RWPE1 (cell line): ENCODE measurements at places on chromosomes 7 and 10.

GRCh38 chr10:14654821-14655382, 119.8 kb downstream of the FAM107B start:
- no peak for DNase-seq

- no peak for DNase-seq
Observed at GRCh38 chr10:52276986-52277385, 37.1 kb upstream of the DKK1 start.

GRCh38 chr7:149878523-149878921, 4.8 kb downstream of the ATP6V0E2 start:
- no peak for DNase-seq

- no peak for DNase-seq
Observed at GRCh38 chr7:40077849-40078248, 56.6 kb downstream of the MPLKIP start.

DNA sequence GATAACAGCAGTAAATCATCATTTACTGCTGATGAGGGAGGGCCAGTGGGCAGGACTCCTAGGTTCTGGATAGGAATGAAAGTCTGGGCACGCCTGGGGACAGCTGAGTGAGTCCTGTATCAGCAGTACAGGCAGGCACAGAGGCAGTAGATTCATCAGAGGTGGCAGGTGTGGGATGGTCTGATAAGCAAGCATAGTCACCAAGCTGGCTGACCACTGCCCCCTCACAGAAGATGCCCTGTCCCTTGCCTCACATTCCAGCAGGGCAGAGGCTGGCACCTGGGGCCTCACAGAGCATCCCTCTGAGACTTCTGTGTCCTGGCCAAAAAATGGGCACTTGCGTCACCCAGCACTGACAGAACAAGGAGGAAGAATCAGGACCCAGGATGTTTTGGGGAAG, 23.2 kb upstream of the ACSM6 start:
- DNase-seq = no peak

DNA sequence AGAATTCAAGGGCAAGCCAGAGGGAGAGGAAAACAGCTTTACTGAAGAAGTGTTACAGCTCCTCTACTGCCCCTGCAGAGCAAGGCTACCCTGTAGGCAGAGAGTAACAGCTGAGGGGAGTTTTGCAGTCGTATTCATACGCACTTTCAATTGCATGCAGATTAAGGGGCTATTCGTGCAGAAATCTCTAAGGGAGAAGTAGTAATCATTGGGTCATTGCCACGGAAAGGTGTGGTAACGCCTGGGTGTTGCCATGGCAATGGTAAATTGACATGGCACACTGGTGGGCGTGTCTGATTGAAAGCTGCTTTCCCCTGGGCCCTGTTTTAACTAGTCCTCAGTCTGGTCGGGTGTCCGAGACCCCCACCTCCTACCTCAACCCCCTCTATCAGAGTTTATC, 227.2 kb downstream of the NSUN6 start:
- DNase-seq = no peak

GRCh38 chr7:155860461-155860839, 48.2 kb upstream of the SHH start:
- DNase-seq = no peak

GRCh38 chr10:16519908-16520861, 1.5 kb downstream of the C1QL3 start:
- DNase-seq = no peak

DNA sequence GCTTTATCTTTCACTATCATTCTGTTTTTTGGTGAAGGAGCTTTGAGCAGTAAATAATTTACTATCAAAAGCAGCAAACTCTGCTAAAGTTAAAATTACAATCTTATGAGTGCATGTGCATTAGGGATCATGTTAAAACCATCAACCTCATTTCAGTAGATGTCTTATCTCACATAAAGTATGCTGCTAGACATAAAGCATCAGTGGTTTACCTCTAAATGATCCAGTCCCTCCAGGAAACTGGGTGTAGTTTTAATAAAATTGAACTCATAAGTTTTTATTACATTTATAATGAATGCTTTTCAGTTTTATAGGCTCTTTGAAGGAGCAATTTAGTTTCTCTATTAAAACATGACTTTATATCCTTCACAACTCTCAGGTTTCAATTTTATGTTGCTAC, 108.7 kb downstream of the LRRN3 start:
- DNase-seq = no peak

DNA sequence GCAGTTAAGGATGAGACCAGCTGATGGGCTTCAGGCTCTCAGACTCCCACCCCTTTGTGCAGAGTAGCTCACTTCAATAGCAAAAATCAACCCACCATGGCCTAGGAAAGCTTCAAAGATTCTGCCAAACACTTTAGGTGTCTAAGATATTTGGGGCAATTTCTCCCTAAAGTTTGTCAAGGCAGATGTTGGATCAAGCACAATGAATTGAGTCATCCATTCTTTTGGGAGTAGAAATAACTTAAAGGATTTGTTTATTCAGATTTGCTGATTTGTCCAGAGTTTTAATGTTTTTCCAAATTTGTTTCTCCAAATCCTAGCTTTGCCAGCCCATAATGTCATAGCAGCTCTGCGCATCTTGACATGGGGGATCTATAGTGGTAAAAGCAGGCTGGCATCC, 855.1 kb downstream of the LRMDA start:
- DNase-seq = no peak

- DNase-seq = no peak
Observed at GRCh38 chr7:96161897-96162296, 160.0 kb downstream of the SLC25A13 start.

DNA sequence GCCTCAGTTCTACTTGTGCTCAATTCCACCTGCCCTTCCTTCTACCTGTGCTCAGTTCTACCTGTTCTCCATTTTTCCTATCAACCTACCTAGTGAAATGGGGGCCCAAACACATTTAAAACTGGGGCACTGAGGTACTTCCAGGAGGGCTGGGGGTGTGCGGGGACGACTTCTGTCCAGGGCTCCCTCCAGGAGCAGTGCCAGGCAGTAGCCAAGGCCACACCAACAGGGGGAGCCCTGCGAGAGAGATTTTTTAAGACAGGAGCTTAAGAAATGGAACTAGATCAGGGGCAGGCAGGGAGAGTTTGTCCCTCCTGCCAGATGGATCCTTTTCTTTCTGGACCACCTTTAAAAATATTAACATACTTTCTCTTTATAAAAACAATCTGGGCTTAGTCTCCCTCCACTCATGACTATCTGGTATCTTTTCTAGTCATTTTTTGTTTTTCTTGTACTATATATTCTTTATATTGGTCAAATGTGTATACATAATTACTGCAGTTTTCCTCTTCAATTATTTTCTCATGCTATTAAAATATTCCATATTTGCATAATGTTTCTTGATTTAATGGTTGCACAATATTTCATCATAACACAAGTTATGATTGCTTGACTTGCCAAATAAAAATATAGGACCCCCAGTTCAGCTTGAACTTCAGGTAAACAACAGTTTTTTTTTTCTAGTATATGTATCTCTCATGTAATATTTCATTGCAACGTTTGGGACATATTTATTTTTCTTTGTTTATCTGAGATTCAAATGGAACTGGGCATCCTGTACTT, 47.3 kb upstream of the INSYN2A start:
- DNase-seq = peak; percentile 51

DNA sequence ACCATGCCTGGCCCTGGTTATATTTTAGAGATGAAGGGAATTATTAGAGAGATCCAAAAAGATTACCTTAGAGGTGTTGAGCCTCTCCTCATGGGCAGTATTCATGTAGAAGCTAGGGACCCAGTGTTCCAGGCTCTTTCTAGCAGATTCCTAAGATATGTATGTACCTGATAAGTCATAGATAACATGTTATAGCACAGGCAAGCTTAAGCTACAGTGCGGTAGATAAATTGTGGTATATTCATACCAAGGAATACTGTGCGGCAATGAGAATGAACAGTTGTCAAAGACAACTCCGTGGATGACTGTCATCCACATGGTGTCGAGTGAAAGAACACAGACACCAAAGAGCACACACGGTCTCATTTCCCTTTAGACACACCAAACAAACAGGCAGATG, 53.1 kb downstream of the TACR2 start:
- no peak for DNase-seq

GRCh38 chr7:149226840-149227494, 12.5 kb upstream of the ZNF212 start:
- no peak for DNase-seq

GRCh38 chr10:82887488-82887887, 1012.5 kb downstream of the NRG3 start:
- DNase-seq = no peak

- no peak for DNase-seq
Observed at GRCh38 chr10:76115471-76116155, 684.2 kb downstream of the LRMDA start.

DNA sequence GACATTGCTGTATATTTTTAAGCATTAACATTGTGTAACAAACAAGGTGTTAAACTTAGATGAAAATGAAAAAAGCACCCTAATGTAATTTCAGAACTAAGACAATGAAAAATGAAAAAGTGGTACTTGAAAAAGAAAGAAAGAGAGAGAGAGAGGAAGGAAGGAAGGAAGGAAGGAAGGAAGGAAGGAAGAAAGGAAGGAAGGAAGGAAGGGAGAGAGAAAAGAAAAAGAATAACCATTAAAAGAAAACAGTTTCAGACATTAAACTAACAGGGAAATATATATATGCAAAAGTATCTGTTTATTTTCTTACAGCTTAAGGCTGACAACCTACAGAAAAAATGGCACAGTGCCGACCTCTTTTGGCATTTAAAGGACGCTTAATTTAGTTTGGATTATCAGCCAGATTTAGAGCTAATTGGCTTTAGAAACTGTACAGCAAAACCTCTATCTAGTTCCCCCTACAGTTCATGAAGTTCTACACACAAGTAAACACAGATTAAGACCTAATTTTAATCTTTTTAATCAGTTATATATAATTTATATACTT, 13.8 kb downstream of the MTERF1 start:
- DNase-seq = no peak

DNA sequence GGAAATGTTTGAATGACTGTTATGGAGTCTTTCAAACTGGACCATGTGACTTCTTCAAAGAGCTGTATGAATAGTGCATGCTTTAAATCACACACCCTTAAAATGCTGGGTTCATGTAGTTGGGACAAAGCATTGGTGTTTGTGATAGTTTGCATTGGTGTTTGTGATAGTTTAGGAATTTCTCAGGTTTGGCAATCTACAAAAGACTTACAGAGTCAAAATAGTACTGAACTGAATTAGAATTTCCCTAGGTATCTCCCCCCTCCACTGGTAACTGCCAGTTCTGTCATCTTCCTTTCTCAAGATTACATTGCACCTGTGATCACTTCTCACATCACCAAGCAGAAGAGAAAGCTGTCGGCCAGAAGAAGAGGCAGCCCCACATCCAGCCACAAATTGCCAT, 261.1 kb downstream of the GATA3 start:
- DNase-seq = no peak

DNA sequence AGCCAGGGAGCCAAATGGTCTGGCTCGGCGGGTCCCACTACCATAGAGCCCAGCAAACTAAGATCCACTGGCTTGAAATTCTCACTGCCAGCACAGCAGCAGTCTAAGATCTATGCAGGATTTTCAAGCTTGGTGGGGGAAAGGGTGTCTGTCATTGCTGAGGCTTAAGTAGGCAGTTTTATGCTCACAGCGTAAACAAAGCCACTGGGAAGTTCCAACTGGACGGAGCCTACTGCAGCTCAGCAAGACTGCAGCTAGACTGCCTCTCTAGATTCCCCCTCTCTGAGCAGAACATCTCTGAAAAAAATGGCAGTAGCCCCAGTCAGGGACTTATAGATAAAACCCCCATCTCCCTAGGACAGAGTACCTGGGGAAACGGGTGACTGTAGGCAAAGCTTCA, 277.6 kb upstream of the PHF14 start:
- DNase-seq = no peak

DNA sequence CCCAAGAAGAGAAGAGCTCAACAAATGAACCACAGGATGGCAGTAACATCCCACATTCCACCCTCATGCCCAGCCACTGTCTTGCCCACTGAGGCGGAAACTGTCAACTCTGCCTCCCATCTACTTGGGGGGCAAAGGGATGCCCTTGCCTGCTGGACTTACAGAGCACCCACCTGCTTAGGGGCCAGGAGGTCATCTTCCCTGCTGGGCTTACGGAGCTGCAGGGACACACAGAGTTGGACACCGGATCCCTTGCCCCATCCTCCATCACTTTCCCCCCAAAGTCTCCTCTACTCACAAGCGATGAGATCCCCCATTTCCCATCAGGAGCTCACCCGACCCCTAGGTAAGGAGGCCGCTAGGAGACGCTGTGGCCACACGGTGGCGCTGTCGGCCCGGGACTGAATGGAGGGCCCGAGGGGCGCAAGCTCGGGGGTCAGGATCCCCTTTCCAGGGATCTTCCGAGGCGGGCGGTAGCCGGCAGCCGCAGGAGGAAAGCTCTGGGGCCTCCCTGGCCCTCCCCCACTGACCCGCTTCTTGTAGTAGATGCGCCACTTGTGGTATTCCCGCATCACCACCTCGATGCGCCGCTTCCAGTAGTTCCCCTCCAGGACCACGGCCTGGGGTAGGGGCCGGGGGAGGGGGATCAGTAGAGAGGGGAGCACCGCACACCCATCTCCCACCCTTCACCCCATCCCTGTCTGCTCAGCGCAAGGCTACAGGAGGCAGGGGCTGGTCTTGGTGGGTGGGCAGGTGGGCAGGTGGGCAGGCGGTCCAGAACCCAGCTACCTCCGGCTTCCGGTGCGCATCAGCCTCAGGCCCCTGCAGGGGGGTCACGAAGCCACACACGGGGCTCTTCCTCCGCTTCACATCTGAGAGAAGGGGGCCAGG, 17.3 kb downstream of the MLXIPL start:
- DNase-seq = peak; percentile 67

DNA sequence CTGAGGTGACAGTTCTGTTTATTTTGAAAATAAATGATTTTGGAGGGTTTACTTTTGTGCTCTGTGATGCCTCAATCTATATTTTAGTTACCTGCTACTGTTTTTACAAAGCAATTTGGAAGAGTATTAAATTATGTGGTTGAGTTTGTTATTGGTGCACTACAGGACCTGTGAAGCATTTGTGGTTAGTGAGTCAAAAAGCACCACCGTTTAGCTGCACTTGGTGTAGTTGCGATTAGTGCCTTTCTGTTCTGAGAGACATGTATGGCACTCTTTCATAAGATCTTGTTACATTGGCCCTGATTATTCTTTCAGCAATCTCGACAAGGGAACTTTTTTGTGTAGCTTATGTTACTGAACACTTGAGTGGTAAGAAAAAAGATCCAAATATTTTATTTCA, 132.2 kb downstream of the BBS9 start:
- DNase-seq = no peak

- DNase-seq = no peak
Observed at GRCh38 chr10:3548076-3548475, 236.9 kb downstream of the KLF6 start.

DNA sequence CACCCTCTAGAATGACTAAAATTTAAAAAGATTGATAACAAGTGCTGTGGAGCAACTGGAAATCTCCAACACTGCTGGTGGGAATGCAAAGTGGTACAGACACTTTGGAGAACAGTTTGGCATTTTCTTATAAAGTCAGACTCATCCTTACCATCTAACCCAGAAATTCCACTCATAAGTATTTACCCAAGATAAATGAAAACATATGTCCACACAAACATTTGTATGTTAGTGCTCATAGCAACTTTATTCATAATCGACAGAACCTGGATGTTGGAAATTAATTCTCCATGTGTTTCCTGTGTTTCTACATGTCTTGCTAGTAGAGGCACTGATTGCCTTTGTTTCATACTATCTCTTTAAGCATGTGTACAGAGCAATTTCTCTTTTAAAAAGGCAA, 282.4 kb downstream of the AHR start:
- DNase-seq = no peak

GRCh38 chr10:6464862-6465430, 115.1 kb downstream of the PRKCQ start:
- no peak for DNase-seq
